ENCODE measurements at places on chromosomes 13 and 19.

DNA sequence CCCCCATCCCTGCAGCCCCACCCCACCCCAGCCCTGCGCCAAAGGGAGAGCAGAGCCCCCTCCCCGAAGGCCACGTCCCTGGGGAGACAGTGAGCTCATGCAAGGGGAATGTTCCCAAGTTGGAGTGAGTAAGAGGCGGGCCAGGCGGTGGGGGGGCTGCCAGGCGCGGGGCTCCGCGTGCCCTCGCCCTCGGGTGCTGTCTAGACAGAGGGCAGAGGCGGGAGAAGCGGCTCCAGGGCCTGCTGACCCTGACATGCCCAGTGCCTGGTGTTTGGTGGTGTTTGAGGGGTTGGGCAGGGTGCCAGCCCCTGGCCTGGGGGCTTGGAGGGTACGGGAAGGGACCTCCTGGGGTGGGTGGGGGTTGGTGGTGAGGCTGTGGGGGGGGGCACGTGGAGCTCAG lies 1.0 kb downstream of the FSTL3 start:
- DNase-seq: no peak

DNA sequence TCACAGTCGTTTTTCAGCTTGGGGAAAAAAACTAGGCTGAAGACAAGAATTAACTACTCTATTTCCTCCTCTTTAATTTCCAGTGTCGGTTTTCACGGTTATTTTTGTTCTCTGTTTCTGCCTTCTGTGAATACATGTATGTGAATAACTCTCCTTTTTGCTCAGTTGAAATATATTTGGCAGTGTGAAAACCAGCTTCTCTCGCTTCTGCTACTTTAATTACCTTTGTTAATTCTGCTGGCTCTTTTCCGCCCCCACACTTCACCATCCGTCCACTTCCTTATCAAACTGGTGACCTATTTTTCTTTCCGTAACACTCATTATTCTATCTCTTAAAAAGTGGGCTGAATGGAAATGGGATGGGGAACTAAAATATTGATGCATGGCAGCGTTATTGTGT lies 126.4 kb downstream of the POU4F1 start:
- DNase-seq: no peak

- no peak for DNase-seq
Observed at GRCh38 chr13:111043575-111043982, 71.5 kb upstream of the ARHGEF7 start.

- DNase-seq: peak; percentile 86
Observed at GRCh38 chr19:42132851-42133528, 744 bp upstream of the POU2F2 start.

- no peak for DNase-seq
Observed at GRCh38 chr13:75025956-75026355, 456.0 kb downstream of the TBC1D4 start.

GRCh38 chr13:42075517-42075916 lies 27.1 kb downstream of the DGKH start:
- DNase-seq: no peak

DNA sequence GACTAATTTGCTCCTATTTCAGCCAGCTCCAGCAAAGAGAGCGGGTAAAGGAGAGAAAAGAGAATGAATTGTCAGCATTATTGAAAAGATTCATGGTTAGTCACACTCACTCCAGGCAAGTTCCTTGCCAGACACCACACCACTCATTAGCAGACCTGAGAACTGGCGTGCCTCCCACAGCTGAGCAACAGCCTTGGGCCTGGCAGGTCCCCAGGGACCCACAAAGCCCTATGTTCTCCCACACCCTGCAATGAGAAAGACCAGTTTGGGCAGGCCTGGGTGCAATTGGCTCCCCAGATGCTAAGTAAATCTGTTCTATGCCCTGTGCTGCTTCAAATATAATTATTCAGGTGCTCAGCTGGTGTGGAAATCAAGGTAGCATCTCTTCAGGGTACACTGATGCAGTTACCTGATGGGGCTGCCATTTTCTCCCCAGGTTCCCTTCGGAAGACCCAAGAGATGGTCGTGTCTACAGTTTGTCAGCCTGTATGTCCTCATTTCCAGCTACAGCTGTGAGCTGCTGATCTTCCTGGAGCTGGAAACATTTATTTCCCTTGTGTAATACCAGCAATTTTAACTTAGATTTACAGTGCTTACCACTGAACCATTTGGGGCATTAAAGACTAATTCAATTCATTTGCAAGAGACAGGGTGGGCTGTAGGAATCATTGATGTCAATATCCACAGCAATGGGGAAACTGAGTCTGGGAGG lies 405.0 kb downstream of the COG6 start:
- DNase-seq: no peak

GRCh38 chr13:81275666-81276258 lies 934.8 kb upstream of the SPRY2 start:
- DNase-seq: no peak

- no peak for DNase-seq
Observed at GRCh38 chr19:8392017-8392591, 1.9 kb downstream of the RAB11B start.

DNA sequence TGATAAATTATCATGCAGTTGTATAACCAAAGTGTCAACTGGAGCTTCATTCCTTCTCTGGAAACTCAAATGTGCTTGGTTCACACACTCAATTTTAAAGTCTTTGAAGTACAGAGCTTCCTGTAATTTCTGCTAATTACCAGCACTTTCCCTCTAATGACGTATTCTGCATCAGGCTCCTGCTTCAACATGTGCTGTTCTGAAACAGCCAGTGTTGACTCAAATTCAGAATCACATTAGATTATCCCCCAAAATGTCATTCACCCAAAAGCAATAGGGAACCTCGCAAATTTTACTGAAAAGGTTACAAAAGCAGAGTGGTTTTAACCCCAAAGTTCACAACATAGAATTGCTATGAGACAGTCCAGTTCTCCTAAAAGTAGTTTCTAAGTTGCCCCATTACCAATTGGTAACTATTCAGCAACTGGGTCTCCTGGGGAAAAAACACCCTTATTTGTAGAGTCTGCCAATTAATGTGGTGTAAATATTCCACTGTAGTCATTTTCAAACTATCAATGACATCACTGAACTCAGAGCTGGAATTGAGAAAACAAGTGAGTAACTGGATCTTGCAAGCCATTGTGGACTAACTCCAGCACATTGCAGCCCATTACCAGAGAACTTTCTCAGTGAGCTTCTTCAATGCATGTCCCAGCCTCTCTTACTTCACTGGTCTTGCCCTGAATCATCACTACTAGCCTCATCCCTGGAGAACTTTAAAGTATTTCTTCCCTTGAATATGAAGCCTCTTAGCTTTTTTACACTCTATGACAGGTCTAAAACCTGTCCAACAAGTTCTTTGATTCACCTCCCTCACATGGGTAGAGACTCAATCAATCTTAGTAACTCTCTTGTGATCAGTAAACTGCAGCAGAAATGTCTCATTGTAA lies 955.4 kb downstream of the EFNB2 start:
- DNase-seq: no peak

GRCh38 chr19:40755248-40755624 lies 4.2 kb downstream of the SNRPA start:
- no peak for DNase-seq

GRCh38 chr13:51324714-51325420 lies 14.6 kb upstream of the SERPINE3 start:
- no peak for DNase-seq

DNA sequence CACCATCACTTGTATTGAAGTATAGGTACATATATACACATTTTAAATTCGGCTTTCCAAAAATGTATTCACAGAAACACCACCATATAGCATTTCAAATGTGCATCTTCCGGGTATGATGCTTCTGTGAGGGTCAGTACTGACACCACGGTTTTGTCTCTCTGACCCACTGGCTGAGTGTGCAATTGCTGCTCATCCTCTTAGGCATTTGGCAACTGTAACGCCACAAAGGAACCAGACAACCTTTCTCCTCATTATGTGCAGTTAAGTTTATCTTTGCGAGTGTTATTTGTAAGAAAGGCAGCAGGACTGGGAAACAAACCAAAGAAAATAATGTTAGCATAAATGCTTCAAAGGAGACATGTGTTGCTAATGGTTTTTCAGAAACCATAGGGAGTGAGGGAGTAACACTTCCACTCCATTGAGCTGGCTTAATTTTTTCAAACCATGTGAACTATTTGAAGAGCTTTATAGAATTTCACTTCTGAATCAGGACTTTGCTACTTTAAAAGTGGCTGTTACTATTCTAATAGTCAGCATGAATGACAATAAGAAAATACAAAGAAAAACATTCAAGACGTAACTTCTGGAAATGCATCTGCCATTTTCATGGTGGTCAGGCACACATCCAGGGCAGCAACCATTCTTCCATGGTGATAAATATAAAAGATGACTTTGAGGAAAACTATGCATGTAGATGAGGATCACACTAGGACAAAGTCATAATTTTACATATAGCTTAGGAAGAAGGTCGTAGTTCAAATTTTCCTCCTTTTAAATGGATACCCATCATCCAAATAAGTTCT lies 423.3 kb downstream of the MZT1 start:
- DNase-seq: no peak

DNA sequence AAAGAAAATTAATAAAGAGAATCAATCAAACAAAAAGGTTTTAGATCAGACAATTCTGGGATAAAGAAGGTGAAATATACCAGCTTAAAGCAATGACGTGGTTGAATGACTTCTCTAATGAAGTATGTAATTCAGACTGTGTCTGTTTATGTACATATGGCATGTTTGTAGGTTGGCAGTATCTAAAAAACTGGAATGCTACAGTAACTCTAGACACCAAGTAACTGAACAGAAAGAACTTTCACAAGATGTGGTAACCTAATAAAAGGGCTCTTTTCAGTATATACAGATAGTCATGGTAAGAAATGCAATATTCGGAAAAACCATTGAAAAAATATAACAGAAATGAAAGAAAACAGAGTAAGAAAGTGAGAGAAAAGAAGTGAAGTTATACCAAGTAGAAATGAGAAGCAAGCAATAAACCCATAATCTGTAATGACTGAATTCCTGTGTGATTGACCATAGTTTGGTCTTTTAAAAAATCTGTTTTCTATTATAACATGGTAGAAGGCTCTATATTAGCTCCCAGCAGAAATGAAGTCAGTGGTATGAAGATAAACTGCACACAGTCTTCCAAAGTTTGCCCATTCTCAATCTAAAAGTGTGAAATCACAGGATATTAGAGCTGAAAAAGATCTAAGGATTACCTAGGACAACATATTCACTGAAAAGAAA lies 31.4 kb downstream of the ELF1 start:
- DNase-seq: no peak

GRCh38 chr13:39406688-39407087 lies 196.3 kb downstream of the LHFPL6 start:
- no peak for DNase-seq

- no peak for DNase-seq
Observed at GRCh38 chr13:32811297-32811800, 204.9 kb upstream of the KL start.

DNA sequence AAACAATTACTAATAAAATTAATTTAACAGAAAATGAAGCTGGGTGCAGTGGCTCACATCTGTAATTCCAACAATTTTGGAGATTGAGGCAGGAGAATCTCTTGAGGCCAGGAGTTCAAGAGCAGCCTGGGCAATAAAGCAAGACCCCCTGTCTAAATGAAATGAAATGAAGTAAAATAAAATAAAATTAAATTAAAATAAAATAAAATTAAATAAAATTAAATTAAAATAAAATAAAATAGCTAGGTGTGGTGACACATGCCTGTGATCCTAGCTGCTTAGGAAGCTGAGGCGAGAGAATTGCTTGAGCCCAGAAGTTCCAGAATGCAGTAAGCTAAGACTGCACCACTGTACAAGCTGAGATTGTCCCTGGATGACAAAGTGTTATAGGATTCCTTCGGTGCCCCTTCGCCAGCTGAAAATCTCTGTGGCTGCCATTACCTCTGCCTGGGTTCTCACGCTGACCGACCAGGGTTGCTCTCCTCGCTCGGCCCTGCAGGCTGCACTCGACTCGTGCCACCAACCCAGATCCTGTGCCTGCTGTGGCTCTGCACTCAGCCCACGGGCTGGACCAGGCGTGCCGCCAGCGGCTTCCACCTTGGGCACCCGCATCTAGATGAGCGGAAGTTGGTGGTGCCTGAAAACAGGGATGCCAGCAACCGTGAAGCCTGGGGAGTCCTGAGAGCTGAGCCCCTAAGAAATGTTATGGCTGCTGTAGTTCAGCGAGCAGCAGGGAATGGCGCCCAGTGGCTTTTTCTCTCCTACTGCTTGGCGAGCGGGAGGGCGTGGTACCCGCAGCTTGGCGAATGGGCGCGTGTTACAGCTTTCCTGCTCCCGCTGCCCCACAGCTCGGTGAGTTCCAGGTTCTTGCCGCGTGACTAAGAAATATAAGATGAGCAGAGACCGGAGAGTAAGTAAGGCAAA lies 539.2 kb upstream of the PCDH9 start:
- DNase-seq: no peak

- no peak for DNase-seq
Observed at GRCh38 chr19:45049073-45049736, 10.4 kb downstream of the CLASRP start.

- no peak for DNase-seq
Observed at GRCh38 chr13:50320271-50320862, 305.1 kb downstream of the KCNRG start.

DNA sequence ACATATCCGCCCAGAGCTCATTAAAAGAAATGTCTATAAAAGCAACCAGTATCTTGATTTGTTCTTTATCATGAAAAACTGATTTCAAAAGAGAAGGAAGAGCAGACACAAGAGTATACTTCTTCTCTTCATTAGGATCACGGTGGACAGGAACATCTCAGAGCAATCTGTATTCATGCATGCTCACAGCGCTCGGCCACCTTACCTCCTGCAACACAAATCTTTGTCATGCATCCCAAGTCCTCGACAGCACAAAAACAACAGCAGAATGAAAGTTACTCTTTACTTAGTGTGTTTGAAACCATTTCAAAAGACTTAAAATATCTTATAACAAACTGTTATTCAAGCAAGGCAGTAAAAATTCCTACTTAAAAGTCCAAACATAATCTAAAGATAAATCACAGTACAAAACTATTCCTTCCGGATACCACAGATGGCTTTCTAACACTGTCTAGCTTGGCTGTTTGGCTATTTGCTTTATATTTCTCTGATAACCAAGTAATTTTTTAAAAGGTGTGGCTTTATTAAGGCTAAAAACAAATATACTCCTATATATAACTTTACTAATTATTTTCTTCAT lies 174.5 kb downstream of the TBC1D4 start:
- no peak for DNase-seq

DNA sequence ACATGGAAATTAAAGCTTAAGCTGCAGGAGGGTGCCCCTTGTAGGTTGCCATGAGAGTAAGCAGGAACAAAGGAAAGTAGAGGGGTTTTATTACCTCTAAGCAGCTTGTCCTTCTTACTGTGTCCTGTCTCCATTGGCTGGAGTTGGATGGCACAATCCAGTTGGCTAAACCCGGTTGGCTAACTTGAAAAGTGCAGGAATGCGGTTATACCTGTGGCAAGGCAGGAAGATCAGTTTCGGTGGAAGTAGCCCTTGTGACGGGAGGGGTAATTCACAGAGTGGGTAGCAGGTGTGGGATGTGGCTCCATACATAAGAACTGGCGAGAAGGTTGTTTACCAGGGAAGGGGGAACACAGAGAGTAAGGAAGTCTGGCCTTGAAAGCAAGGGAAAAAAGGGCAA lies 3.2 kb downstream of the ZNF726 start:
- DNase-seq: no peak

GRCh38 chr13:45365558-45365885 lies 24.5 kb upstream of the TPT1 start:
- no peak for DNase-seq

GRCh38 chr19:21851596-21852345 lies 15.8 kb upstream of the ZNF43 start:
- DNase-seq: peak; percentile 91

Data from CD4-positive, alpha-beta T cell treated with Interleukin-6 for 4 hours (primary cell).